Osteocyte (in vitro differentiated cells): ENCODE measurements at places on chromosomes 7 and 10. TPM values are rescaled to one million over a fixed set of nuclear protein-coding genes. Genes with fewer than 3 reads are reported as not detected.

GRCh38 chr7:409339-410281, 110.0 kb downstream of the PDGFA start:
- DNase-seq: no peak

Gene CDK5
- 18.8 and 23.7 TPM in 2 replicates for total RNA-seq

DNA sequence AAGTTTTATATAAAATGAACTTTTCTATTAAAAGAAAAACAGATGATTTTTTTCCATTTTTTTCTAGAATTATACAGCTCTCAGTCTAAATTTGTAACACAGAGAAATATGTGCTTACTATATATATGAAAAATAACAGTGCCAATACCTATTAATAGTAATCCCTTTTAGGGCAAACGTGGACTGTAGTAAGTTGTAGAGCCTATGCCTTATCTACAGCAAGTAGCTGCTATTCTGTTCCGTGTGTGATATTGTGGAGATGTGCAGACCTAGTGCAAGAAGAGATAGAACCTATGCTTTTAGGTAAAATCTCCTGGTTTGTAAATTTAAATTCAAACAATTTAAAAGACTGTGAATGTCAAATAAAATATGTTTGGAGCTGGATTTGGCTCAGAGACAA, 72.9 kb downstream of the FAS start:
- no peak for DNase-seq

- no peak for DNase-seq
These were observed 15.0 kb upstream of the GFRA1 start for GRCh38 chr10:116287906-116288501.

DNA sequence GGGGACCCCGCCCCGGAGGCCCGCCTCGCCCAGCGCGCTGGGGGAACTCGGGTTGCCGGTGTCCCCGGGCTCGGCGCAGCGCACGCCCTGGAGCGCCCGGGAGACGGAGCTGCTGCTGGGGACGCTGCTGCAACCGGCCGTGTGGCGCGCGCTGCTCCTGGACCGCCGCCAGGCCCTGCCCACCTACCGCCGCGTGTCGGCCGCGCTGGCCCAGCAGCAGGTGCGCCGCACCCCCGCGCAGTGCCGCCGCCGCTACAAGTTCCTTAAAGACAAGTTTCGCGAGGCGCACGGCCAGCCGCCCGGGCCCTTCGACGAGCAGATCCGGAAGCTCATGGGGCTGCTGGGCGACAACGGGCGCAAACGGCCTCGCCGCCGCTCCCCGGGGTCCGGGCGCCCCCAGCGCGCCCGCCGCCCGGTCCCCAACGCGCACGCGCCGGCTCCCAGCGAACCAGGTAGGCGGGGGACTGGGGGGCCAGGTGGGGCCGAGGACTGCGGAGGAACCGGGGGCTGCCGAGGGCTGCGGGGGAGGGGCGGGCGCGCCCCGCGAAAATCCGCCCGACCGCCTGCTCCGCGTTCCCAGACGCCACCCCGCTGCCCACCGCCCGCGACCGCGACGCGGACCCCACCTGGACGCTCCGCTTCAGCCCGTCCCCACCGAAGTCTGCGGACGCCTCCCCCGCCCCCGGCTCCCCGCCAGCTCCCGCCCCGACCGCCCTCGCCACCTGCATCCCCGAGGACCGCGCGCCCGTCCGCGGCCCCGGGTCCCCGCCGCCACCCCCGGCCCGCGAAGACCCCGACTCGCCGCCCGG, 574 bp downstream of the UTF1 start:
- no peak for DNase-seq

Gene GRID2IP
- total RNA-seq: 0.10 and 0.13 TPM in 2 replicates

DNA sequence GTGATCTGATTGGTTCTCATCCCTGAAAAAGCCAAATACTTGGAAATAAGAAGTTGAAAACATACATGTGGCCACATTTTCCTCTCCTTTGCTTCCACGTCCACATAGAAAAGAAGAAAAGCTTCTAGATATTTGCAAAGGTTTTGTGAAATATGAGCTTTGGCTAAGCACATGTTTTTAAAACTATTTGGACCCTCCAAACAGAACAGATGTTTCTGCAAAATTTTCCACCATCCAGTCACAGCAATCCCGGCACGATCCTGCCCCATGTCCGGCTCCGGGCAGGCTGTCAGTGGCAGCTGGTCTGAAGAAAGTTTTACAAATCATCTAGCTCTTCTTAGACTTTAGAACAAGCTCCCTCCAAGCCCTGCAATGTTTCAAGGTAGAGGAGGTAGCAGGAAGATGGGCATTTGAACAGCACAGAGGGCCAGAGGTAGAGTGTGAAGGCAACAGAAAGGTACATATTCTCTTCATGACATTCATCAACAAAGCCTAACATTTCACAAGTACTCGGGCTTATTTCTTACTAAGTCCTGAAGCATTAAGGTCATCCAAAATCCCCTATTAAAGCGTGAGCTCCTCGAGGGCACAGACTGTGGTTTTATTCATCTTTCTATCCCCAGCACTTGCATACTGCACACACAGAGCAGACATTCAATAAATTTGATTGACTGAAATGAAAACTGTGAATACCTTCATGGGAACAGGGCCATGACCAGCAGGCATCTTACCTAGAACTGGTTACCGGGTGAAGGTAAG, 110.1 kb downstream of the JAZF1 start:
- no peak for DNase-seq
